Left lobe of liver (tissue), 2 donors: ENCODE measurements at places on chromosomes 16 and 17. TPM values are rescaled to one million over a fixed set of nuclear protein-coding genes. Genes with fewer than 3 reads are reported as not detected.

- no peak for DNase-seq
Observed at GRCh38 chr16:14641926-14642325, 9.2 kb downstream of the BFAR start.

- no peak for DNase-seq
Observed at GRCh38 chr16:51996516-51996915, 550.4 kb downstream of the TOX3 start.

DNA sequence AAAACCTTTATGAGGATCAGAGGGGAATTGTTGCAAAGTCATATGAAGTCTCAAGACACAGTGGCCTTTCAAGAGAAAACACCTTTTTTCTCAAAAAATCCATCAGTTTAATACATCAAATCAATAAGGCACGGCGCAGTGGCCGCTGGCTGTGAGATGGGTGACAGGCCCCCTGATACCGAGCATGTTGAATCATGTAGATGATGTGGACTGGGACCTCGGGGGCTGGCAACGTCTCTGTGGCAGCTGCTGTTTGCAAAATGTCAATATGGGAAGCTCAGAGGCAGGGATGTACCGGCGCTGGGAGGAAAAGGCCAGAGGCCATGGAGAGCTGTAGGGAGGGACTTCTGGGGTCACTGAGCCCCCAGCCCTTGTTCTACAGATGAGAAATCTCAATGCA lies 169.1 kb downstream of the GSG1L start:
- DNase-seq, result no peak

DNA sequence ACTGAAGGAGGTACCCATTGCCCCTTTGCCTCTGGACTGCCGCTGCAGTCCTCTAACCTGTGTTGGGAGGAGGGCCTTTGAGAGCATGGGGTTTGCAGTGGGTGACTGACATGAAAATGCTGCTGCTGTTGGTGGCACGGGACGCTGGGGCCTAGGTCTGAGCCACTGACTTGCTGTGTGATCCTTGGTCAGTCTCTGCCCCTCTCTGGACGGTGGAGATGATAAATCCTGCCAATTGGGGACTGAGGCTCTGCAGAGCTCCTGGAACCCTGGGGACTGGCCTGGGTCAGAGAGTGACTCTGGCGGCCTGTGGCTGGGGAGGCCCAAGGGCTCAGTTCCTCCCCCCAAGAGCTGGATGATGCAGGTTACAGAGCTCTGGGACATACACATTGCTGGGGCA lies 6.1 kb upstream of the PYDC1 start:
- DNase-seq, result no peak

GRCh38 chr16:66242672-66243071 lies 123.8 kb upstream of the CDH5 start:
- no peak for DNase-seq

GRCh38 chr16:49343291-49343690 lies 30.3 kb upstream of the C16orf78 start:
- no peak for DNase-seq

DNA sequence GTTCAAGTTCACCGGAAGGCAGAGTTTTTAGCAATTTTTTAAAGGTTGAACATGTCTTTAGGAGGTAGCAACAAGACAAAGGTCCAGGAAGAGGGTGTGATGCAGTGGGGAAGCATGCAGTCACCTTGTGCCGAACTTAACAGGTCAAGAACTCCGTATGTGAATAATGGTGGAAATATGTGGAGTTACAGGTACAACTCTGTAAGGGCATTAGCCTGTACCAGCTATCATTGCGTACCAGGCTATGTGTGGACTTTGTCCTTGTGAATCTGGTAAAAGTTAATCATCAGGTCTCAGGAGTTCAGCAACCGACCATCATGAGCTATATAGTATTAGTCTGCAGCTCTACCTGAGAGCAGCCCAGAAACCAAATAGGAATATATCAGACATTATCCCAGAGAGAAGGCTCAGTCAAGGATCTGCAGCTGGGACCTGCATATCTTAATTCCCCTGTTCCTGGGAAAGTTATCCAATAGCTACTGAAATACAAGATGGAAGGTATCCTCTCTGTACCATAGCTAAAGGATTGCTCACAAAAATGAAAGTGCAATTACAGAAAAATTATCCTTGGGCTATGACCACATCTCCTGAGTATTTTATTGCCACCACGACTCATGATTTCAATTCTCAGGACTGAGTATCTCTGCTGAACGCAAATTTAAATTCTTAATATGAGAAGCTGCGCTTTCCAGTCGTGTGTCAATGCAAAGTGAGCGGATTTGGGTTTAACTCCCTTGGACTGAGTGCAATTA lies 469.3 kb downstream of the CDH13 start:
- no peak for DNase-seq

- DNase-seq, result no peak
Observed at GRCh38 chr16:8920645-8921346, 38.6 kb downstream of the LITAFD start.

- no peak for DNase-seq
Observed at GRCh38 chr16:3216263-3216640, 18.7 kb downstream of the ZNF200 start.

GRCh38 chr16:49559242-49559641 lies 185.6 kb downstream of the C16orf78 start:
- DNase-seq, result no peak

GRCh38 chr16:68636064-68636560 lies 9.0 kb upstream of the CDH3 start:
- DNase-seq, result no peak

DNA sequence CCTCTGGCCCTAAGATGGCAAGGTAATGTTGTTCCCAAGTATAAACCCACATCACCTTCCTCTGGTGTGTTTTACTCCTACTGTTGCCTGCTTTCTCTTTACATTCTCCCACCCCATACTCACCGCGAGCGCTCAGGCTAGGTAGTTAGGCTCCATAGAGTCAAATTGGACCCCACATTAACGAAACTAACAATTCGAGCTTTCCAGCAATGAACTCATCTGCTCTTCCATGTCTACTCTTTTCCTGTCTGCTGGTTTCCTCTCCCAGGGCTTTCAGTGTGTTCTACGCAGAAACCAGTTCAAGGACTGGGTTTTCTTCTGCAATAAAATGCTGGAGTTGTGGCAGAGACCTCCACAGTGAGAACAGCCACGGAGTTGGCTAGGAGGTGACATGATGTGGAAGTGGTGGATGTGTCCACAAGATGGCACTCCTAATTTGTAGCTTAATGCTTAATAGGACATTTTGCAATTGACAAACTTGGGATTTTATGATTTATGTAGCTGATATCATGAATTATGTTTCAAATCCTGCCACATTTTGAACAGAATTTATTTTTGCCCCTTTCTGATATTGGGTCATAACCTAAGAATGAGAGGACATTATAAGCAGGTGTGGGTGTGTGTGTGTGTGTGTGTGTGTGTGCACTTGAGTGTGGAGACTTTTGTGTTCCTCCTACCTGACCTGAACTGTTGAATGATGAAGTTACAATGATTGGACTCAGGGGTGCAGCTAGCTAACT lies 2.2 kb upstream of the UQCRC2 start:
- no peak for DNase-seq

- DNase-seq, result no peak
Observed at GRCh38 chr17:43020030-43020621, 2.1 kb downstream of the VAT1 start.

GRCh38 chr17:66415366-66416206 lies 113.2 kb downstream of the PRKCA start:
- peak; percentile 58 for DNase-seq

DNA sequence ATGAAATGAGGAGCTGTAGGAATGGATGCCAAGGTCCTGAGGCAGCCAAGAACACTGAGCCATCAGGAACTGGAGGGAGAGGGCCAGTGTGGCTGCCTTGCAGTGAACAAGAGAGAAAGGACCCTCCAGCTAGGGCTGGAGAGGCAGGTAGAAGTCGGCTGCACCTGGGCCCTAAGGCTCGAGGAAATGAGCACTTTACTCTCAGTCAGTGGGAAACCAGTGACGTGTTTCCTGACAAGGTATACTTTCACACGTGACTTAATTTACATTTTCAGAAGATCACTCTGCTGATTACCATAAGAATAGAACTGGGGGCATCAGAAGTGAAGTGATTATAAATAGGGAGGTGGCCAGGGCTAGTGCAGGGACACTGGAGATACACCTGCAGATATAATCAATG lies 115.2 kb downstream of the C17orf67 start:
- DNase-seq, result no peak

- no peak for DNase-seq
Observed at GRCh38 chr17:41456204-41456603, 11.0 kb downstream of the KRT32 start.

- no peak for DNase-seq
Observed at GRCh38 chr16:17777408-17777863, 306.7 kb upstream of the XYLT1 start.

GRCh38 chr17:4859816-4860625 lies 26.9 kb downstream of the MINK1 start:
- DNase-seq, result no peak

DNA sequence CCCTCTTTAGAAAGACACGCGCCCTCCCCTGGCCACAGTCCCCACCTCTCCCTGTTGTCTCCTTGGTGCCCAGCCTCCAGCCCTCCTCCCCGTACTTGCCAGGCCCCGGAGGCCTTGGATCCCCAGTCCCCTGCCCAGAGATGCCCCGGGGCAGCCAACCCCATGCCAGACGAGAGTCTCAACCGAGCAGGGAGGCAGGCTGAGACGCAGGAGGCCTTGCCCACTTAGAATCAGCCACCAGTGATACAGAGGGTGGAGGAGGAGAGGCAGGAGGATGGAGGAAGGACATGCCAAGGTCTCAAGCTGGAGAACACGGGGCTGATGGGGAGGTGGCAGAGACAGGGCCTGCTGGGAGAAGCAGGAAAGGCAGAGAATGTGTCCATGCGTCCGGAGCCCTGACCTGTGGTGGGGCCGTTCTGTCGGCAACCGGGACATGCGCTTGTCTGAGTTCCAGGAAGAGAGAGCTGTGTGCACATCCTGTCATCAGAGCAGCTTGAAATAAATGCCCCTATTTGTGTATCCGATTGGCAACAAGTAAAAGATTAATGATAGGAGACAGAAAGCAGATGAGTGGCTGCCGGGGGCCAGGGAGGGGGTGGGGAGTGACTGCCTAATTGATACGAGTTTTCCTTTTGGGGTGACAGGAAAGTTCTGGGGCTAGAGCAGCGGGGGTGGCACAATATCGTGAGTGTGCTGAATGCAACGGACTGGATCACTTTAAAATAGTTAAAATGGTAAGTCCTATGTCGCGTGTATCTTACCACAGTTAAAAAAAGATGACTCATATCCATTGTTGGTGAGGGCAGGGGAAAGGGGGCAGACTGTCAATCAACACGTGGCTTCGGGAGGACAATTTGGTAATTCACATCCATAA lies 44.7 kb upstream of the MEAK7 start:
- no peak for DNase-seq

DNA sequence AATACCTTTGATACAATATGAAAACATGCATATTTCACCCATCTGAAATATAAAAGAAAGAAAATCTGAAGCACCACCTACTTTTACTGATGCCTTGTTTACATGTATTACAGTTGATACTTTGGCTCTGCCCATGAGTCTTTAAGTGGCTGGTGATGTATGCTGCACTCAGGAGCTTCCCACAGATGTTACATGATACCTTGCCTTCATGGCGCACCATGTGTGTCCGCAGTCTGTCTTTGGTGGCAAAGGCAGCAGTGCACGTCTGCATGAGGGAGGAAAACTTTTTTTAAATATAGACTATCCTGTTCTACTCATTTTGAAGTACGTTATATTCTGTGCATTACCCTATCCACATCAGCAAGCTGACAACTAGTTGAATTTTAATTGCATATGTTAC lies 7.5 kb downstream of the VEZF1 start:
- no peak for DNase-seq

DNA sequence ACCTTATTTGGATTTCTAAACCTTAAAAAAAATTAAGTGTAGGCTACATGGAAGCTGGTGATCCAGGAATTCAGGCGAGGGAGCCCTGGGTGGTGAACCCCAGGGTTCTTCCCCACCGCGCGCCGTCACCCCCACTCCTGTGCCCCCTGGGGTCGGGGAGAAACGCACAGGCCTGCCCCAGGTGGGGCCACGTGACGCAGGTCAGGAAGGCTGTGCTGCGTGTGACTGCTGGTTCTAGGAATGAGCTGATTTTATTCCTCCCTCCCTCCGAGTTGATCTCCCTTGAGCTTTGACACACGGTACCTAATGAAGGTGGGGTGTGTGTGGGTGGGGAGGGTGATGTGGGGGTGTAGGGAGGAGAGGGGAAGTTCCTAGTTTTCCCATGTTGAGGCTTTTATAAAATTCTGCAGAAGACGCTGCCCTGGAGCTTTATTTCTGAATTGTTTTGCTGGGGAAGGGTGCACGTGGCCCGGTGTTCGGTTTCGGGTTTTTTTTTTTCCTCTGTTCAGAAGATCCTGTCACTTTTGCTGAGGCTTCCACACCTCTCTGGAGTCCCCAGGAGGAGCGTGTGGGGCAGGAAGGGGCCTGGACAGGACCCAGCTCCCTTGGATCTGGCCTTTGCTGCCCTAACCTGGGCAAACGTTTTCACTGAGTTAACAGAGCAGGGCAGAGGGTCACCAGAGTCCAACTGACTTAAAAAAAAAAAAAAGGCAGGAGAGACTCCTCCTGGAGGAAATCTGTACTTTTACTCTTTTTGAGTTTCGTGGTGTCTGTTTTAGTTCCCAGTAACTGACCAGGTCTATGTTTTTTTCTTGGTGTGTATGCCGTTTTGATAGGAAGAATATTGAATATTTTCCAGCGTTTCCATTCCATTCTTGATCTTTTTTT lies 55.8 kb upstream of the GSE1 start:
- peak; percentile 88 for DNase-seq

DNA sequence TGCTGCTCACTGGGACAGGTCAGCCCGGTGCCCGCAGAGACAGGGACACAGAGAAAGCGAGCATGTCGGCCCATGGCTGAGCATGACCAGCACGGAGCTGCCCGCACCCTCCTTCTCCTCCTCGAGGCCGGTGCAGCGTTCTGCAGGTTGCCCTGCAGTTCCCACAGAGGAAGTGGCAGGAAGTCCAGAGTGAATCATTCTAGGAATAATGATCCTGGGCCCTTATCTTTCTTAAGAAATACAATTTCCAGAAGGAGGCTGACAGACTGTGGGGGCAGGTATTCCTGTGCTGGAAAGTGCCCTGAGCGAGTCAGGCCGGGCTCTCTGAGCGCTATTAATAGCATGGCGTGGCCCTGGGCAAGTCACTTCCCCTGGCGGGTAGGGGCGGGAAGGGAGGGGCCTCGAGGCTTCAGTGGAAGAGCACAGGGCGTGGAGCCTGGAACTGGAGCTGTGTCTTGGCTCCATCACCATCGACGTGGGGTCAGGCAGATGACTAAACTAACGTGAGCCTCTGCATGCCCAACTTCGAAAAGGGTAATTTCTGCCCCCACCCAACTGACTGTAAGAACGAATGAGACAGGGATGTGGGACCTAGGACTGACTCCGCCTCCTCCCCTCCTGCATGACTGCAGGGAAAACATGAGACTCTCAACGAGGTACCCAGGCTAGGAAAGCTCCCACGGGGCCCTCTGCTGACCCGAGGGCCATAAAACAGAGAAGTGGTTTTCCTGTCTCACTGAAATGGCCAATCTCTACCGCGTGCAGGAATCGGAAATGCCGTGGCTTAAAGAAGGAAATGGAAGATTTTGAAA lies 9.8 kb downstream of the TMEM204 start:
- no peak for DNase-seq

Gene IL17C
- total RNA-seq, result not detected

Gene ANKS3
- total RNA-seq, result 10.6 TPM

Gene LSM12
- total RNA-seq, result 22.6 TPM

Gene TMC8
- 3.9 TPM for total RNA-seq

Gene CACNG5
- not detected for total RNA-seq

Gene MYADML2
- total RNA-seq, result not detected

Gene ZPBP2
- total RNA-seq, result not detected
